Heart left ventricle (tissue), 16 donors: ENCODE measurements at places on chromosomes 11 and 22.

DNA sequence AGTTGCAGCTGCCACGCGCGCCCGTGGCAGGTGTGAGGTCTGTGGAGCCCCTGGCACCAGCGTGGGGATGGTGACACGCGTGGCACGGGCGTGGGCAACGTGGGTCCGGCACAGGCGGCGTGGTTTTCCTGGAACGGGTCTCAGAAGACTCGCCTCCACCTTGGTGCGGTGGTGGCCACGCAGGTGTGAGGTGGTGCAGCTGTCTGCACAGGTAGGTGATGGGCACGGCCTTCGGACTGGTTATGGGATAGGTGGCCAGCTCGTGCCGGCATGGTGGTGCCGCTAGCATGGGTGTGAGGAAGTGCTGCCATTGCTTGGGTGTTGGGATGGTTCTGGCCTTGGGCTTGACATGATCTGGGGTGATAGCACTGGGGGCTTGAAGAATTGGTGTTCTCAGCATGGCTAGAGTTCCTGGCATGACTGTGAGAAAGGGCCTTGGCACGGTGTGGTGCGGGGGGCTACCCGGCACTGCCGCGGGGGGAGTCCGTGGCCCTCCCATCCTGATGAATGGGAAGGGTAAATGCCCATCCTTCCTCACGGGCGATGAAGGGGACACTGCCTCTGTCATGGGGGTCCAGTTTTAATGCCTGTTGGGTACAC is 531 bp downstream of the DAGLA start:
- peak; percentile 33 for DNase-seq

GRCh38 chr11:60657888-60658287 is 41.5 kb upstream of the MS4A8 start:
- no peak for DNase-seq

GRCh38 chr11:1936781-1937615 is 10.1 kb upstream of the MRPL23 start:
- DNase-seq = peak; percentile 19

DNA sequence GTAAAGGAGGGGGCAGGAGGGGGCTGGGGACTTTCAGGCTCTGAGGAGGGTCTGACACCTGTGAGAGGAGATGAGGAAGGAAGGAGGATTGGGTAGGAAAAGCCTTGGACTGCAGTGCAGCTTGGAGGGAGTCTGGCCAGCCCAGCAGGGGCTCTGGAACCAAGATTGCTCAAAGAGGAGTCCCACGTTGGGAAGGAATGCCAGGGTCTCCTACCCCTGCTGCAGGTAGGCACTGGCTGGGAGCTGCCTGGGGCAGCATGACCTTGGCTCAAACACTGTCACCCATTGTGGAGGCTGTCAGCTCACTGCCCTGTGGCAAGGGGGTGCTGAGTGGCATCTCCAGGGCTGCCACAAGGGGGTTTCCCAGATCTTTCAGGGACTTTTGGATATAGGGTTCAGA is 94.5 kb downstream of the RPS6KA4 start:
- DNase-seq = no peak
